NB4 (cell line): ENCODE measurements at places on chromosomes 12 and 14.
A peak's percentile ranks its signal among the peaks of the same experiment; 100 is the strongest.

DNA sequence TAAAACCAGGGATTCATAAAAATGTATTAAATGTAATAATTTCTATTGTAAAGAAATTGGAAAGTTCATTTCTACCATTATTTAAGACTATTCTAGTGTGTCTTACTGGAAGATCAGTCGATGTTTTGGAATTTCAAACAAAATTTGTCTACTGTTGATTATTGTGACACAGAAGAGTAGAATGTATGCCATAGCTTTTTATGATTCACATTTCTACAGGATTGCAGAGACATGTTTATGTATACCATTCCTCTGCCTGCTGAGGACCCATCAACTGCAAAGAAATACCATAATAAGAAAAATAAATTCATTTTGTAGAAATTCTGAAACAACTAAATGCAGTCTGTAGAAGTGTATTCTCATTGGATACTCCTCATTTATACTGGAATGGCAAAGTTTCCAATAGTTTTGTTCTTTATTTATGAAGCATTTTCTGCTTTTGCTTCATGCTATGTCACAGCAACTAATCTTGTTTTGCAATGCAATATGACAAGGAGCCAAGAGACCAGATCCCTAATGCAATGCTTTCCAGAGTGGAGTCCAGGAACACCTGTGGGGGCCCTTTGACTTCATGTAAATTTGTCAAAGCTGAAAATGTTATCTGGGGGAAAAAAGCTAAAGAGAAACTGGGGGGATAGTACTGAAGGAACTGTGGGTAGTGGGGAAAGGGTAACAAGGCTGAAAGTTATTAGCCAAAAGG is 172.9 kb upstream of the LRIG3 start:
- no peak for DNase-seq

- no peak for DNase-seq
These were observed 911.3 kb downstream of the LRFN5 start for GRCh38 chr14:42517806-42518500.

DNA sequence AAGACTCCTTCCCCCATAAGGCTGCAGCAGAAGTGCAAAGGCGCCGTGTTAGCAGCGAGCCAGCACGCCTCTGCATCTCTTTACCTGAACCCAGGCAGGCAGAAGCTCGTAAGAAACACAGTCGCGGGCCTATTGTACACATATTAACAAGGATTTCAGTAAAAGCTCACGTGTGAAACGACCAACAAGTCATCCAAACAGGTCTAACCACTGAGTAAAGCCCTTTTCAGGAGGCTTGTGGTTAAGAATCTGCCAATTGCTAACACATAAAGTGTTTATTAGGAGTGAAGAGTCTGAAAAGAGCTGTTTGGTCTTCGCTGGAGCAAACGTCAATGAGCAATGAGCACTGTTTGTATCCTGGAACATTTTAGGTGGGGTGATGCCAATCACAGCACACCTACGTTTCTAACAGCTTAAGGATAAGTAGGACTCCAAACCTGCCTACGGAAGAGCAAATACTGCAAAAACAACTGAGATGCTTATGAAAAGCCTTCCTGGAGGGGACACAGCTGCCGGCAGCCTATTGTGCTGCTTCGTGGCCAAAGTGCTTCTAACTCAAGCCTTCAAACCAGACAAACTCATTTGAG is 43.1 kb downstream of the PRKAB1 start:
- no peak for DNase-seq

GRCh38 chr12:46135750-46136149 is 133.1 kb downstream of the SLC38A1 start:
- no peak for DNase-seq

DNA sequence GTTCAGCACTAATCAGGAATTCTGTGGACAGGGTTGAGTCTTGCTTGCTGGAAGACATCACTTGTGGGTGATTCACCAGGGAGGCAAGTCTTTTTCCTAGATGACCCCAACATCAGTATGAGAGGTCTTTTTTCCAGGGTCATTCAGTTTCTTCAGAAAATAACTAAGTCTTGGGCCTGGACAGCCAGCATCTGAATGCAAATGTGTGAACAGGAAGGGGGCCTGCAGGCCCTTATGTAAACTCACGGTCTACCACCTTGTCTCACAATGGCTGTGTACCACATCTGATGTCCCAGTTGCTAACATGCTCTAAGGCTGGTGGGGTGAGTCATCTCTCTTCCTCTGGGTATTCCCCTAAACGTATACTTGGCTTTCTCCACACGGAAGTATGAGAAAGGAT is 79.2 kb downstream of the HECTD4 start:
- DNase-seq = no peak

GRCh38 chr12:68469113-68469512 is 137.0 kb upstream of the MDM1 start:
- DNase-seq = no peak

- DNase-seq = peak; percentile 78
These were observed 23.0 kb downstream of the DIO3 start for GRCh38 chr14:101584055-101584859.

GRCh38 chr14:34966413-34966812 is 16.4 kb upstream of the SRP54 start:
- DNase-seq = no peak

DNA sequence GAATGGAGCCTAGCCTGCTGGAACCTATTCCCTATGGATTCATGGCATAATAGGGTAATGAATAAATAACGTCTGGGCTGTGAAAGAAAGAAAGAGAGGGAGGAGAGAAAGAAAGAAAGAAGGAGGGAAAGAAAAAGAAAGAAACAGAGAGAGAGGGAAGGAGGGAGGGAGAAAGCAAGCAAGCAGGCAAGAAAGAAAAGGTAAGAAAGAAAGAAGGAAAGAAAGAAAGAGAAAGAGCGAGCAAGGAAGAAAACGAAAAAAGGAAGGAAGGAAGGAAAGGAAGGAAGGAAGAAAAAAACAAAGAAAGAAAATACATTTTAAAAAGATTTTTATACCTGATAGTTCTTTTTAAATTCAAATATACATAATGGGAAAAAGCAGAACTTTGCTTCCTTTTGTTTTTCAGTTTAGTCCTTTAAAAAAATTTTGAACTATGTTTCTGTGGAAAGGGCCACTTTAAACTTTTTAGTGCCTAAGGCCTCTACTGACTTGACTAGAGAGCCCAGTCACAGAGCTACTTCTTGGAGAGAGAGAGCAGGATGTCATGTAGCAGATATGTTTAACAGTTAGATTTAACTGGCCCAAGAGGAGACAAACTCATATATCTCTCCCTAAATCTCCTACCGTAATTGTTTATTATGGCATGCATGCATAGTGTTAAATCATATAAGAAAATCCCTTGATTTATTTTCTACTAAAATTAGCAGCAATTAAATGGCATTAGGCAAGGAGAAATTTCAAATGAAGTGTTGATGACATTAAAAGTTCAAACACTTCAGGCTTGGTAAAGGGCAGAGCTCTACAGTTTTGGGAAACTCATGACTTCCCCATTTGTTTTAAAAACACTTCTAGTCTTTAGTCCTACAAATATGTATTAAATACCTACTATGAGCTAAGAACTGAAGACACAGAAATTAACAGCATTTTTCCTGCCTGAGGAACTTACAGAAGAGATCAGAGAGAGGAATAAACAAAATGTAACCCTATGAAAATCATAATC is 305.5 kb downstream of the BCAT1 start:
- DNase-seq = no peak

DNA sequence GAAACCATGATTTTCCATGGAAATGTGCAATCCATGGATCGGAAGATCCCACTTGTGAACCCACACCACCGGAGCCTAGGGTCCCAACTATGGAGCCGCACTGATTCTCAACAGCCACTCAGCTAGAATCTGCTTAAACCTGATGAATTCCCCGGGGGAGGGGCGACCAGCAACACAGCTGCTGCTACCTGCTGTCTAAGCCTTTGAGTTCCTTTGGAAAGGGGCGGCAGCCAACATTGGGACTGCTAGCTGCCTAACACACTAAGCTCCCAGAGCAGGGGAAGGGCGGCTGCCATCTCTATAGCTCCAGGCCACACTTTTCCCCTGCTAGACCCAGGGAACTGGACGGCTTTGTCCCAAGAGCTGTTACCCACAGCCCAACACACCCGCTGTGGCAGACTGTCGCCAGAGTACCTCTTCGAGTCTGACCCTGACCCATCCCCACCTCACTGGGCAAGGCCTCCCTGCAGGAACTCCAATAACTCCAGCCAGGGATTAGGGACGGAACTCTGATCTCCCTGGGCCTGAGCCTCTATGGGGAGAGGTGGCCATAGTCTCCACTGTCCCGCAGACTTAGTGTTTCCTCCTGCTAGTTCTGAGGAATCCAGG is 205.8 kb upstream of the SLC16A7 start:
- DNase-seq = no peak

- DNase-seq = no peak
These were observed 36.8 kb upstream of the NINJ2 start for GRCh38 chr12:700016-700415.

DNA sequence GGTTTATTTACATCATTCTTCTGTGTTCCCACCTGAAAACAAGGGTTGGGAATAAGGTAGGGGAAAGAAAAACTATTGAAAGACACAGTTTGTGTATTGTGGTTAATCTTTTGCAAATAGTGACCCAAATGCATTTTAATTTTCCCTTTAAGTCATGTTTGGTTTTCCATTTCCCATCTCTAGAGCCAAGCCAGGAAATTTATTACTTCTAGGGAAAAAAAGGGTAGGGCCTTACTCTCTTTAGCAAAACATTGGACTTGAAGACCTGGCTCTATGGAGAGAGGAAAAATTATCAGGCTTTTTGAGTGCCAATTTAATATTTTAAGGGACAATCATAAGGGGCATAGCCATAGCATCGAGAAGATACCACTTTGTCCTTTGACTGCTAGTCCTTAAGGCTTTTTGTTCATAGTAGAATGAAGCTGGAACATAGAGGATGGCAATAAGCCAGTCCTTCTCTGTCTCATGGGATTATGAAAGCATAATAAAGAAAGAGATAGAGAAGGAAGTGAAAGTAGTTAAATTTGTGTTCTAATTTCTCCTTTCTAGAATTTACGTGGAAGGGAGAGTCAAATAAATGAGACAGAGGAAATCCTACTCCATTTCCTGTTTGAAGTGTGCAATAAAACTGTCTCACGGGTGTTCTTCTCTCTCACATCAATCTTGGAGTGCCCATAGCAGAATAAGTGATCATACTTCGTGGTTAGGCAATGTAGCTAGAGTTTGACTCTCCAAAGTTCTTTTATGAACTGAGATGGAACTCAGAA is 50.9 kb upstream of the PPFIA2 start:
- peak; percentile 45 for DNase-seq

DNA sequence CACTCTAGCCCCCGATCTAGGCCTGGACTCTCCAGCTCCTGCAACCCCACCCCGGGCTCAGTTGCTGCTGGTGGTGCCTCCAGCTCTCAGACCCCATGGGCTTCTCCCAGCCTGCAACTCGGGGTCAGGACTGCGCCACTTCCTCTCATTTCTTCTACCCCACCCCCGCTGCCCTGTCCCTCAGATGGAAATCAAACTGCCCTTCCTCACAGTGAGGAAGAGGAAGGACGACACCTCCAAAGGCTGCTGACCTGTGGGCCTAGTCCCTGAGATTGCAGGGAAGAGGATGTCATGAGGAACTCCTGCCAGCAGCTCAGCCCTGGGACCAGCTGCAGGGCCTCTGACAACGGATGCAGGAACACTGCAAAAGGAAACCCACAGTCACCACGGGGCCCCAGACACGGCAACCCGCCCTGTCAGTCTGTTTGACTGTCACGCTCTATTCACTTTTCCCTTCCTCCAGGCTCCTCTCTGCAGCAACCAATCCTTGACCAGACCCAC is 29.3 kb upstream of the PNMA1 start:
- peak; percentile 95 for DNase-seq

DNA sequence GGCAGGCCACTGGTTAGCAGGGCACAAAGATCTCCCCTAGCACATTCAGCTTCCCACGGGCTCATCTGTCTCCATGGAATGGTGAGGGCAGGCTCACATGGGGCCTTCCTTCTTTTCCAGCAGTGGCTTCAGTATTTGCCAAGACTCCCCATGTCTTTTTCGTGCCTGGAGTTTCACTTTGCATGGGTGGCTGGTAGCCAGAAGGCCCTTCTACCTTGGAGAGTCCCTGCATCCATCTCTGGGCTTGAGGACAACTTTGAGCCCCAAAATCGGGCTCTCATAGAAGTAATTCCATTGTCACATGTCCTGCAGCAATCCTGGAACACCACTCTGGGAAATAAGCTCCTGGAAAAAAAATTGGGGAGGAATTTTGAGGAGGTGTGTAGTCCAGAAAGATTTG is 42.1 kb downstream of the NFKBIA start:
- DNase-seq = no peak

- DNase-seq = peak; percentile 93
These were observed 674 bp downstream of the VDR start for GRCh38 chr12:47903927-47904712.

GRCh38 chr12:52622349-52622748 is 4.0 kb upstream of the KRT73 start:
- DNase-seq = no peak

- DNase-seq = peak; percentile 92
These were observed 5.1 kb downstream of the ARHGDIB start for GRCh38 chr12:14956024-14956891.

DNA sequence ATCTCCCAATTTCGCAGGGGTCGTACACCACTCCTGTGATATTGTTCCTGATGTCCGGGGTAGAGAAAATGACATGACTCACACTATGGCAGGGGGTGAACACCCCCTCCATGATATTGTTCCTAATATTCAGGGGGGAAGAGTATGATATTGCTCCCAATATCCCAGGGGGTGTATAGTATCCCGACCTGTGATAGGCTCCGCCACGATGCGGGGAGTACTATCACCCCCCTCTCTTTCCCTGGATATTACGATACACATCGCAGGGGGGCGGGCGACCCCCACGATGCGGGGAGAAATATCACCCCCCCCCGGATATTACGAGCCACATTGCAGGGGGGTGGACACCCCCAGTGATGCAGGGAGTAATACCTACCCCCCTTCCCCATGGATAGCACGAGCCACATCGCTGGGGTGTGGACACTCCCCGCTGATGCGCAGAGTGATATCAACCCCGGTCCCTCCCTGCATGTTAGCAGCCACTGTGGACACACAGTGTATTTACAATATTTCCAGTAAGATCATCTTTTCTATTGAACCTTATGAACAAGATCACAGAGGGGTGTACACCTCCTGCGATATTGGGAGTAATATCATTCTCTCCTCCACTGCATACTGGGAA is 17.7 kb downstream of the SMIM41 start:
- DNase-seq = no peak

DNA sequence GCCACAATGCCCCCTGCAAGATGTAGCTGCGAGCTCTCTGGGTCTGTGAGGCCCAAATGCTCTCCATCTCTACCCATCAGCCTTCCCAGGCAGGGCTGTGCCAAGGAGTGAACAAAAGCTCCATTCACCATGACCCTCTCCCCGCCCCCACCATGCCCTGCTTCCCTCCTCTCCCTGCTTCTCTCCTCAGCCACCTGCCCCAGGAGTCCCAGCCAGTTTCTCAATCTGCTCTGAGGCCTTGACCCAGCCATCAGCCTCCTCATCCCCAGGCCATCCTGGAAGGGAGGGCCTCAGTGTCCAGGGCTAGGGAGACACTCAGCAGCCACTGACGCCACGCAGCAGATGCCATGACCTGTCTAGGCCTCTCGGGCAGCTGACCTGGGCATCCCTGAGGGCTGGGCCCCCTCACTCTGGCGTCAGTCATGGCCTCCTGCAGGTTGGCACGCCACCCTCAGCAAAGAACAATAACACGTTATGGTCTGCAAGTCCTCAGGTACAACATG is 8.5 kb upstream of the KRT5 start:
- DNase-seq = no peak

GRCh38 chr12:85156569-85156968 is 120.4 kb downstream of the LRRIQ1 start:
- no peak for DNase-seq
